Brain microvascular endothelial cell (primary cell): ENCODE measurements at places on chromosomes 3 and 15.

- no peak for DNase-seq
Measured at GRCh38 chr3:160279657-160280056, 54.4 kb downstream of the C3orf80 start.

DNA sequence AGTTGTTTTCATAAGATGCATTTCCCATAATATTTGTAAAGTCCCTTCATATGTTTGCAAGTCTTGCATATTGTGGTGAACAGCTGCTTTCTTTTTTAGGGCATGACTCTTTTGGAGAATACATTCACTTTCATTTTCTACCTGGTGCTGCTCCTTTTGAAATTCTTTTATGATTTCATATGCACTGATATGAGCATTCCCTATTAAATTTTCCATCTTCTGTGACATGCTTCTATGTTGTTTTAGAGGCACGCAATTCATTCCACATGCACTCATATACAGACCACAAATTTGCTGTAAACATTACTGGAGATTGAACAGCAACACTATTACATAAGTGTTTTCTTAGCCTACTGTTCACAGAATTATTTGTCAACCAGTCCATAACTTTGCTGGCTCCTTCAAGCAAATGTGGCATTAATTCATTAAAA is 92.8 kb upstream of the TNFSF10 start:
- no peak for DNase-seq

DNA sequence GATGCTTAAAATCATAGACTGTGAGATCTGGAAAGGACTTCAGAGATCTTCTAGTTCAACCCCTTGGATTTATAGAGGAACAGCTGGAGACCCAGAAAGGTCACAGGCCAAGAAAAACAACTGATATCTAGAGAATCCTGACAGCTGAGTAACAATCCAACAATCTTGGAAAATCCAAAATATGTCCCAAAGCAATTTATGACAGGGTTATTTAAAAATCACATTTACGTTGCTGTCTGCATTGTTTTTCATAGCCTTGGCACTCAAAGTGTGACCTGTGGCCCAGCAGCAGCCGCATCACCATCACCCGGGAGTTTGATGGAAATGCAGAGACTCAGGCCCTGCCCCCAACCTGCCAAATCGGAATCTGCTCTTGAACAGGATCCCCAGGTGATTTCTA is 78.8 kb downstream of the FBN1 start:
- DNase-seq, result peak; percentile 91

GRCh38 chr3:9497821-9498565 is 55.6 kb downstream of the LHFPL4 start:
- DNase-seq, result peak; percentile 9

GRCh38 chr3:37924453-37924852 is 62.8 kb downstream of the CTDSPL start:
- DNase-seq, result no peak

GRCh38 chr15:47388299-47388698 is 329.0 kb upstream of the SEMA6D start:
- DNase-seq, result no peak

GRCh38 chr3:96753124-96753523 is 61.3 kb upstream of the EPHA6 start:
- no peak for DNase-seq

- DNase-seq, result no peak
Measured at GRCh38 chr15:58684751-58685150, 64.8 kb downstream of the ADAM10 start.
